ENCODE measurements at places on chromosomes 5 and 9. TPM values are rescaled to one million over a fixed set of nuclear protein-coding genes. Genes with fewer than 3 reads are reported as not detected.

Gene FAM174A
- 9.7 TPM for total RNA-seq

Gene PCDHGA11
- 0.24 TPM for total RNA-seq

Gene IL9
- total RNA-seq: 2.0 TPM

Gene SLF1
- total RNA-seq: 15.4 TPM

Gene OR1Q1
- total RNA-seq: not detected

Gene ASPN
- not detected for total RNA-seq

Gene SPATA31D4
- total RNA-seq: not detected

Gene CANX
- 465 TPM for total RNA-seq

Gene CDX1
- not detected for total RNA-seq

Gene TXNDC8
- not detected for total RNA-seq

Gene UGT3A1
- total RNA-seq: not detected

Gene ANKRD33B
- 21.5 TPM for total RNA-seq
